ENCODE measurements at places on chromosomes 1 and 21. TPM values are rescaled to one million over a fixed set of nuclear protein-coding genes. Genes with fewer than 3 reads are reported as not detected.

The RGS13 gene
- not detected for total RNA-seq

The C4BPA gene
- total RNA-seq: 1.1 TPM

The SLAMF6 gene
- total RNA-seq: not detected

- DNase-seq: no peak
Observed at GRCh38 chr1:8407652-8408051, 89.7 kb downstream of the SLC45A1 start.

- DNase-seq: no peak
Observed at GRCh38 chr1:147821883-147822282, 61.5 kb upstream of the GJA5 start.

- DNase-seq: no peak
Observed at GRCh38 chr1:11484321-11484655, 5.3 kb downstream of the DISP3 start.

- no peak for DNase-seq
Observed at GRCh38 chr1:60575326-60575977, 501.9 kb upstream of the C1orf87 start.

DNA sequence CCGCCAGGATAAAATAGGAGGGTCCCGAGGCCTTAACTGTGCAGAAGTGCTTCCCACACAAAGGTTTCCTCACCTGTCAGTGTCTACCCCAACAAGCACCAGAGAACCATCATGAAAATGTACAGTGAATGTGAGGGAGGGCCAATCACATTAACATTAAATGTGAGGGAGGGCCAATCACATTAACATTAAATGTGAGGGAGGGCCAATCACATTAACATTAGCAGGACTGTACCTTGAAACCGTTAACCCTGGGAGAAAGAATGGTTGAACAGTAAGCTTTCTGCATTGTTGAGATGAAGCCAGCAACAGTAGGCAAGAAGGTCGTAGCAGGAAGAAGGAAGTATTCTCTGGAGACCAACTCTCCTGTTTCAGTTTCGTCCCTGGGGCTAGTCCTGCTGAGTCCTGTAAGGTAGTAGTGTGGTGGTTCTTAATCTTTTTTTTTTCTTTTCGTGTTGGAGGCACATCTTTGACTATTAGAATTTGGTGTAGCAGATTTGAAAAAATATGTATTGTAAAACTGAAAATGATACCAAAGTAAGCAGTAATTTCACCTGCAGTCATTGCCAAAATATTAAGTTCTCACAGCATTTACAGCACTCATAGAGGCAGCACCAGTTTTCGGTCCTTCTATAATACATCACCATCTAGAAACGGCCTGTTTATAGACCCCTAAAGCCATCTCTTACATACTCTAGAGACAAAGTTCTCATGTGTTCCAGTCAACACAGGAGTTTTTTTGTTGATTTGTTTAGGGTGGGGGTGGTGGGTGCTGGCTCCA is 98.6 kb upstream of the PPP2R5A start:
- peak; percentile 22 for DNase-seq

- DNase-seq: no peak
Observed at GRCh38 chr1:177650947-177651346, 318.9 kb downstream of the SEC16B start.

- no peak for DNase-seq
Observed at GRCh38 chr1:108947871-108948525, 15.3 kb downstream of the CLCC1 start.

DNA sequence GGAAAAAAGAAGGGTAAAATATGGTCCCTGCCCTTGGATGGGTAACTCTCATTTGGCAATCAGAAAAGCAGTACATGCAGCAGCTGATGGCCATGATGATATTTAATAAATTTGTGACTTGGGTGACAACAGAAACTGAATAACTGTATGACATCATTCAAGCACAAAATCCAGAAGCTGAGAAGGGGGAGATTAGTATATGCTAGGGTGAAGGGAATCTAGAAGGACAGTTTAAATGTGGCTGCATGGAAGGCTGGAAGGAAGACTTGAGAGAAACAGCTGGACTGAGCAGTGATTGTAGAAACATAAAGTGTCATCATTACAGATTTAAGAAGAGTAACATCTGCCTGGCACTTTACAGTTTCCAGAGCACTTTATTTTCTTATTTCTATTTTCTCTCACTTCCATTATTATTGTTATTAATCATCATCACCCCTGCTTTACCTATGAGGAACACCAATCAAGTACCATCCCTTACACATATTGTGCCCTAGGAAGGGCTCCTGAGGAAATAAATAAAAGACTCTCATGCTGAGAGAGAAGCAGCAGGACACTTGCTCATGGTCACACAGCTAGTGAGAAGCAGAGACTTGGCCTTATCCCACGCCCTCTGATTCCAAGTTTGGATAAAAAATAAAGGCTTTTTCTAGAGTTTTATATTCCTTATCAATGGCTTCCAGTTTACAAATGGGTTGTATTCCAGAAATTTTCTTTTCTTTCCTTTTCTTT is 207.2 kb downstream of the PBX1 start:
- no peak for DNase-seq

DNA sequence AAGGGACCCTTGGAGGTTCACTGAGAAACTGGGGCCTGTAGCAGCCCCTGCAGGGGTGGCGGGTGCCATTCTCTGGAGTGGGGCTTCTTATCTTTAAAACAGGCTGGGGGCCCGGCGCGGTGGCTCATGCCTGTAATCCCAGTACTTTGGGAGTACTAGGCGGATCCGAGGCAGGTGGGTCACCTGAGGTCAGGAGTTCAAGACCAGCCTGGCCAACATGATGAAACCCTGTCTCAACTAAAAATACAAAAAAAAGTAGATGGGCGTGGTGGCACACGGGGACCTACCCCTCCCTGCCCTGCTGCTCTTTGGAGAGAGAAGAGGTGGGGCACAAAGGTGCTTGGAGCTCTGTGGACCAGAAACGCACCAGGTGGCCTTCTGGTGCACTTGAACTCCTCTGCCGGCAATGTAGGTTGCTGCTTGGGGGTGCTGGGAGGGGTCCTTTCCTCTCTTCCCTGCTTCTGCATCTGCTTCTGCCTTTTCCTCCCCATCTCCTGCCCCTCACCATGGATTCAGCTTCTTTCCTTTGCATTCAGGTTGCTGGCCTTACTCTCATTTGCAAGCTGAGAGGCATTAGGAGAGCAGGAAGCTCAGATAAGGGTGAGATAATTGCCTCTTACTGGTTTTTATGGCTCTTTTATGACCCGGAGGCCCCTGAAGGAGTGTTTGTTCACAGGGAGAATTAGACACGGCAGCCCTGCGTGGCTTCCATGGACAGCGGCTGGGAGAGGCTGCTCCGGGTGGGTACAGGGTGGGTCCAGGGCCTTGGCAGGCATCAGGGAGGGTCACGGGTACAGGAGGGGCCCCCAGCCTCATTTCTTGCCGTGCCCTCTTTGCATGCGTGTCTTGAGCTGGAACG is 57.4 kb downstream of the ARHGEF10L start:
- DNase-seq: peak; percentile 71

GRCh38 chr1:155121249-155121648 is 6.4 kb upstream of the EFNA1 start:
- DNase-seq: no peak

DNA sequence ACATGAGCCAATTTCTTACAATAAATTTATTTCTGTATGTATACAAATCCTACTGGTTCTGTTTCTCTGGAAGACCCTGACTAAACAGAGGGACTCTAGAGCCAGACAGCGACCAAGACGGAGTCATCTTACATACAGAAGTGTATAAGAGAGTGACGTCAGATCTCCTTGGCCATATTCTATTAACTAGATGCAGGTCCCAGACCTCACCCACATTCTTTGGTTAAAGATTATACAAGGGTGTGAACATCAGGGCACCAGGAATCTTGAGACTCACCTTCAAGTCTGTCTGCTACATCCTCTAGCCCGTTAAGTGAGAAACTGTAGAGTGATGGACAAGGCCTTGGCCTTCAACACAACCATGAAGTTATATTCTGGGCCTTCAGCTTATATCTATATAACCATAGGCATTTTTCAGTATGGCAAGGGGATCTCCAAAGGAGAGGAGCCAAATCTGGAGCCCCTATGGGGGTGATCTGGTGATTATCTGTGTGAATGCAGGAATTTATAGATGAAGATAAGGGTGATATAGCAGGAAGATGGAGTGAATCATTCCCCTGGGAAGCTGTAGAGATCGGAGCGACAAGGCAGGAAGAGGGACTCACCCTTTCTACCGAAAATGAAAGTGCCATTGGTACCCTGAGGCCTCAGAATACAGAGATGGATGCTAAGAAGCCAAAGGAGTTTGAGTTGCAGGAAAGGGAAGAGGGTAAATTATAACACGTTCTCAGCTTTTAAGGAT is 83.9 kb downstream of the ADAMTS1 start:
- no peak for DNase-seq

GRCh38 chr1:202014915-202015661 is 4.7 kb downstream of the ELF3 start:
- peak; percentile 64 for DNase-seq

DNA sequence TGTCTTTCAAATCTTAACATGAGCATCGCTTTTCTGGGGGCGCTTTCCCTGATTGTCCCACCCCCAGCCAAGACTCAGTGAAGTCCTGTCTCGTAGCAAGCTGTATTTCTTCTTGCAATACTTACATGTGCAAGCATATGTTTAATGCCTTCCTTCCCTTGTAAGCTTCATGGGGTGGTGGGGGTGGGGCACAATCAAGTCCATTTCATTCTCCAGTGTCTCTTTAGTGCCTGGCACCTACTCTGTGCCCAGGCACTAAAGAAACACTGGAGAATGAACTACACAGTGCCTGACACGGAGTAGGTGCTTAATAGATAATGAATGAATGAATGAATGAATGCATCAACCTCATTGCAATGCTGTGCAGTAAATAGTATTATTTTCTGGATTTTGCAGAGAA is 143.1 kb downstream of the PLPP3 start:
- no peak for DNase-seq
